CD4-positive, alpha-beta T cell treated with Interleukin-15 for 1 hour (primary cell): ENCODE measurements at places on chromosomes 3 and 15.

GRCh38 chr3:131151-131888 lies 65.2 kb upstream of the CHL1 start:
- no peak for DNase-seq

- no peak for DNase-seq
Measured at GRCh38 chr3:52149726-52150125, 4.5 kb downstream of the POC1A start.

DNA sequence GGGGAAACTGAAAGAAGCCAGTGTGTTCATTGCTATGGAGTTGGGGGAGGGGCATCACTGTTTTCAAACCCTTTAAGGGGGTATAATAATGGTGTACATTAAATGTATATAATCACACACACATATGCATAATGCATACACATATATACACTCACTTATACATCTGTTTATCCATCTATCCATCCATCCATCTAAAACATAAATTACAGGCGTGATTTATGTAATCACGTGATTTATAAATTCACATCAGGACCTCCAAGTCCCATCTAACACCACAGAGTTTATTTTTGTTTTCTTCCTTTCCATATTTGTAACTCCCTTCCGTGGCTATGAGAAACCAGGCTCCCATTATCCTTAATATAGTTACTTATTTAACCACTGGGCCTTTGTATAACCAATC lies 39.8 kb downstream of the GRAMD1C start:
- no peak for DNase-seq

- DNase-seq: no peak
Measured at GRCh38 chr3:112751061-112751460, 95.6 kb downstream of the CD200R1L start.

DNA sequence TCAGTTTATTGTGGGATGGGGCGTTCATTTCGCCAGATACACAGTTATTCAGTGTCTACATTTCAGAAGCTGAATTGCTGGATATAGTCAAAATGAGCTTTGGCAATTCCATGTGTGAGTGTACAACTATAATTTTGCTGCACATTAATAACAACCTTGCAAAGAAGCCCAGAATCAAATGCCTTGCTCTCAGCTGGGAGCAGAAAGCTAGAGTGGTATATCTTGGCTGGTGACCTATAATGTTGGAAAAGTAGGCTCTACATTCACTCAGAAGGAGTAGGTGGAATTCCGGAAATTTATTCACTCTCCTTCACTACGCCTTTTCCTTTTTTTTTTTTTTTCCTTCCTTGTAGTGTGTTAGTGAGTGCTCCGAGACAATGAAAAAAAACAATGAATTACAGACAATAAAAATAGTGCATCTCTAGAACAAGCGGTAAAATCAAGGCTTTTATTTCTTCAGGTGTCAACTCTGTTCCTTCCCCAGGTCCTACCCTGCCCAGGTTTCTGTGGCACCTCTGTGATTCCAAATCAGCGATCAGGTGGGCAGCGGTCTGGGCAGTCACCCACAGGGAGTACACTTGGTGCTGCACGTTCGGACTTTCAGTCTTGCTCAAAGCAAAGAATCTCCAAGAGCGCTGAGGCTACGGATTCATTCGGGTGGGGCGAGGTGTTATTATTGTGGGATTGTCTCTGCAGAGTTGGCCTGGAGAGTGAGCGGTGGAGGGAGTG lies 910 bp upstream of the ARPP21 start:
- no peak for DNase-seq

DNA sequence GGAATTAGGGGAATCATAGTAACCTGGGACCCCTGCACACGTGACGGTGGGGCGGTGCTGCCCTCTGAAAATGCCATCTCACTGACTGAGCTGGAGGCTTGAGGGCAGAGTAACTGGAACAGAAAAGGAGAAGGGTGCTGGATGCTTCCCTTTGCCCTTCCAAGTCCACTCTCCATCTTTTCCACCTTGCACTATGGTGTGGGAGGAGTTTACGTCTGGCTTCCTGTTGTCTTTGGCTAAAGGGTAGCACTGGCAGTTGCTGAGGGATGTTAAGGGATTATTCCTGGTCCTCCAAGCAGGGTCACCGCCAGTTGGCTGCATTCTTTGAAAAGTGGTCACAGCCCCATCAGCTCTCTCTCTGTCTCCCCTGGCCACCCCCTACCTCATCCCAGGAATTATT lies 129.4 kb upstream of the SNTN start:
- DNase-seq: no peak

GRCh38 chr3:39134305-39134704 lies 19.1 kb downstream of the CSRNP1 start:
- DNase-seq: no peak

- DNase-seq: no peak
Measured at GRCh38 chr3:128356822-128357221, 109.9 kb downstream of the DNAJB8 start.
